ENCODE measurements at places on chromosomes 6 and 20. TPM values are rescaled to one million over a fixed set of nuclear protein-coding genes. Genes with fewer than 3 reads are reported as not detected.
A peak's percentile ranks its signal among the peaks of the same experiment; 100 is the strongest.

DNA sequence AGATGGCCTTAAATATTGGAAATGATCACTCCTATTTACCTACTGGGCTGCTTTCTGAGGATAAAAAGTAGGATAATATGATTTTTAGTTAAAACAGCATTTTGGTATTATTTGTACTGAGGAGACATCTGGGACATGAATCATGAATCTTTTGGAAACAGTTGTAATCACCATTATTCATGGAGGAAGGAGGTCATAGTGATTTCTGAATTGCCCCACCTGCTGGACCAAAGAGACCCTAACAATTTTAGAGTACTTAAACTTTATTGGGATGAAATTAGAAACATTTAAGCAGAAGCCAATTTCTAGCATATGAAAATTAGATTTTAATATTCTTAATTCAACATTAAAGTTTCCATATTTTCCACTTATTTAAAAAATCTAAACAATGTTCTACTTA is 108.4 kb upstream of the SIM1 start:
- no peaks in the 10 kb centered on the region for H3K4me1 ChIP-seq
- peak; percentile 18 for DNase-seq
- no peak overlapping the region for H3K27ac ChIP-seq
- no peaks in the 10 kb centered on the region for H3K27me3 ChIP-seq
- H3K36me3 ChIP-seq, result no peaks in the 10 kb centered on the region

DNA sequence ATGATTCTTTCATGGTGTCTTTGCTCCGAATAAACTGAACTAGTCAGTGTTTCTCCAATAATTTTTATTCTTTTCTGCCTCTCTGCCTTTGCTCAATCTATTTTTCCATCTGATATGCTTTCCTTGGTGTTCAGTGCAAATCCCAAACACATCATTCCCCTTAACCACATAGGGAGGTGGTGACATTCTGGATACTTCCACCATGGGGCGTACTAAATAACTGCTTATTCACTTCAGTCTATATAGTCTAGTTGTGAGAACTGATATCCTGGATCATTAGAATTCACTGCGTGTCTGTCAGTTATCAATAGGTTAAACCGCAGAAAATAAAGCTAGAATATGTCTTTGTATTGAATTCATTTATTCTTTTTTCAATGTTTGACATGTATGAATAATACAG is 83.1 kb downstream of the KCNQ5 start:
- H3K27me3 ChIP-seq, result no peaks in the 10 kb centered on the region
- H3K4me3 ChIP-seq, result no peak overlapping the region
- DNase-seq, result peak; percentile 7
- H3K4me1 ChIP-seq, result no peaks in the 10 kb centered on the region
- H3K27ac ChIP-seq, result no peak overlapping the region
- no peaks in the 10 kb centered on the region for H3K36me3 ChIP-seq

- no peak overlapping the region for H3K4me3 ChIP-seq
- no peaks in the 10 kb centered on the region for H3K36me3 ChIP-seq
- no peak for DNase-seq
- H3K27me3 ChIP-seq, result no peaks in the 10 kb centered on the region
These were observed 144.6 kb upstream of the RNF24 start for GRCh38 chr20:4159765-4160490.

DNA sequence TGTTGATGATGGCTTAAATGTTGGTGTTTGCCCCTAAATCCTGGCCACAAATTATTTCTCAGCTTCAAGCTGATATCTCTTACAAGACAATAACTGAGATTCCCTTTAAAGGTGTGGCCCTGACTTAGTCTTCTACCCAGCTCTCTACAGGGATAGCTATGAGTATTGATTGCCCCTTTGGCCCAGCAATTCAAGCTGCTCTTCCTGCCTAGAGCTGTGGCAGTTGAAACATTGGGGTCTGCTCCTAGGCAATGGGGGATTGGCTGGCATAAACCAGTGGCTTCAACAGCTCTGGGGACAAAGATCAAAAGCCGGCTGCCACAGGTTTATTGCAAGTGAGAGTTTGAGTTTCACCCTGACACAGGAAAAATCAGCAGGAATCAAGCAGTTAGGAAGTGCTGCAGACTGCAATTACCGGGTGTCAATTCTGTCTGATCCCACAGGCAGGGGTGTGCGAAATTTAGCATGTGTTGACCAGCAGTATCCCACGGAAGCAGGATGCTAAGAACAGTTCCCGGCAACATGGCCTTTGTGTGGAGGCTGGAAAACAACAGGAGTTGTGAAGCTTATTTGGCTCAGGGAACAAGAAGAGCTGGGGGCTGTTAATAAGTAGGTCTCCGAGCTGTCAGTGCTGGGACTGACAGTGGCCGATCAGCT is 66.2 kb upstream of the IYD start:
- no peak overlapping the region for H3K27ac ChIP-seq
- peak; percentile 22 for DNase-seq
- no peak overlapping the region for H3K4me3 ChIP-seq
- H3K36me3 ChIP-seq, result no peaks in the 10 kb centered on the region
- H3K27me3 ChIP-seq, result no peaks in the 10 kb centered on the region
- peaks cover 7% of the 10 kb centered on the region for H3K4me1 ChIP-seq

DNA sequence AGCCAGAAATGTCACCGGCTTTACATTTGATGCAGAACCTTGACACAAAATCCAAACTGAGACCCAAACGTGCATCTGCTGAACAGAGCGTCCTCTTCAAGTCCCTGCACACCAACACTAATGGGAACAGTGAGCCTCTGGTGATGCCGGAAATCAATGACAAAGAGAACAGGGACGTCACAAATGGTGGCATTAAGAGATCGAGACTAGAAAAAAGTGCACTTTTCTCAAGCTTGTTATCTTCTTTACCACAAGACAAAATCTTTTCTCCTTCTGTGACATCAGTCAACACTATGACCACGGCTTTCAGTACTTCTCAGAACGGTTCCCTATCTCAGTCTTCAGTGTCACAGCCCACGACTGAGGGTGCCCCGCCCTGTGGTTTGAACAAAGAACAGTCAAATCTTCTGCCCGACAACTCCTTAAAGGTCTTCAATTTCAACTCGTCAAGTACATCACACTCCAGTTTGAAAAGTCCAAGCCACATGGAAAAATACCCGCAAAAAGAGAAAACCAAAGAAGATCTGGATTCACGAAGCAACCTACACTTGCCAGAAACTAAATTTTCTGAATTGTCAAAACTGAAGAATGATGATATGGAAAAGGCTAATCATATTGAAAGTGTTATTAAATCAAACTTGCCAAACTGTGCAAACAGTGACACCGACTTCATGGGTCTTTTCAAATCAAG is 108.4 kb downstream of the RTN4IP1 start:
- H3K4me3 ChIP-seq, result no peak overlapping the region
- H3K4me1 ChIP-seq, result no peaks in the 10 kb centered on the region
- no peaks in the 10 kb centered on the region for H3K27me3 ChIP-seq

GRCh38 chr20:45968801-45969711 is 2.9 kb downstream of the ZNF335 start:
- H3K27me3 ChIP-seq, result no peaks in the 10 kb centered on the region
- H3K4me1 ChIP-seq, result peaks cover 14% of the 10 kb centered on the region
- H3K27ac ChIP-seq, result no peak overlapping the region

Gene GRM4
- 1.2 TPM for total RNA-seq

Gene CNR1
- 0.26 TPM for total RNA-seq

Gene SIRPD
- total RNA-seq, result not detected

All from neural progenitor cell (in vitro differentiated cells).